ENCODE measurements at places on chromosomes 2 and 18.

DNA sequence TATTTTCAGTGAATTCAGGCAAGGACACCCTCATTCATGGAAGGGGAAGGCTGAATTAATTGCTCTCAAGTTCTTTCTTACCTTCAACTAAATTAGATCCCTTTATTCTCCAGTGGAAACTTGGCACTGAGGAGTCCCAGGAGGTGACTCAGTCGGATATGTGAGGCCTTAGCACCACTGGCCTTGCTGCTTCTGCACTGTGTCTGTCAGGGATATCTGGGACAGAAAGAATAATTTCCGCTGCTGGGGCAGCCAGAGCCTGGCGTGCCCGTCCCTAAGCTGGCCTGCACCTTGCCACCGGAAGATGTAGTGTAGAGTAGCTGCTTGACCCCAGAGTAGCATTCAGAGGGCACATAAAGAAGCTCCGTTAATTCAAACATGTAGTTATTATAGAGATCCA, 53.4 kb downstream of the LIMS1 start:
- DNase-seq: no peak

DNA sequence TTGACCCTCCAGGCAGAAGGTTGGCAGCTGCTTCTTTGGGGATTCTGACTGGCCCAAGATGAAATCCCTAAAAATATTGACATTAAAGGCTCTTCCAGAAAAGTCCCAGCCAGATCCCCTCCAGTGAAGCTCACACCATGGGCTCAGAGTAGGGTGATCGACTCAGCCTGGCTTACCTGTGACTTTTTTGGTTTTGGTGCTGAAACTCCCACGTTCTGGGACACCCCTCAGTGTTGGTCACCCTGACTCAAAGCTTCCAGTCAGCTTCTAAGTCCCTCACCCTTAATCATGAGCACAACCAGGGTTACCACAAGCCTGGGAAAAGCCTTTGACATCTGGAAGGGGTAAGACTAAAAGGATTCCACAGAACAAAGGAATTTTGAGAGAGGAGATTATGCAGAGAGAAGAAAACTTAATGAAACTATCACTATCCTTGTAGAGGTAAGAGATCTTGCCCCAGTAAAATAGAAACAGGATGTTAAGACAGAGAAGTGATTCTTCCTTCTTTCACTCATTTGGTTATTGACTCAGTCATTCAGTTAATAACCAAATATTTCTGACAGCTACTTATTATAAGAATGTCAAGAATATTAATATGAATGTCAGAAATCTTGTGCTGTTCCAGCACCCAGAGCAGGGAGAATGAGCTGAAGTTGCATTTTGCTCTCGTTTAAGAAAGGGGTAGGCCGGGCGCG, 66.8 kb upstream of the SEC11C start:
- DNase-seq: no peak

DNA sequence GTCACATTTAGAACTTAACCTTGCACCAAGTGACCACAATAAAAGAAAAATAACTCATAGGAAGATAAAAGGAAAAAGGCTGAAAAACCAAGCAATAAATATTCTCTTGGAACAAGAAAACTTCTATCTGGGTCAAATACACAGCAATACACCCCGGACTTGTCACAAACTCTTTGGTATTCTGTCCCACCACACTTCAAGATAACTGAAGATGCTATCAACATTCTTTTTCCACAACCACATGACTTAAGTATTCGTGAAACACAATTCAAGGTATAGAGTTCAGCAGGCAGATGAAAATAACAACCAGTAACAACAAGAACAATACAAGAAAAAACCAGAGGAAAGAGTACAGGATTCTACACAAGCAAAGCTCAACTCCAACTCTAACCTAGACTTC, 18.0 kb downstream of the MBD2 start:
- no peak for DNase-seq

DNA sequence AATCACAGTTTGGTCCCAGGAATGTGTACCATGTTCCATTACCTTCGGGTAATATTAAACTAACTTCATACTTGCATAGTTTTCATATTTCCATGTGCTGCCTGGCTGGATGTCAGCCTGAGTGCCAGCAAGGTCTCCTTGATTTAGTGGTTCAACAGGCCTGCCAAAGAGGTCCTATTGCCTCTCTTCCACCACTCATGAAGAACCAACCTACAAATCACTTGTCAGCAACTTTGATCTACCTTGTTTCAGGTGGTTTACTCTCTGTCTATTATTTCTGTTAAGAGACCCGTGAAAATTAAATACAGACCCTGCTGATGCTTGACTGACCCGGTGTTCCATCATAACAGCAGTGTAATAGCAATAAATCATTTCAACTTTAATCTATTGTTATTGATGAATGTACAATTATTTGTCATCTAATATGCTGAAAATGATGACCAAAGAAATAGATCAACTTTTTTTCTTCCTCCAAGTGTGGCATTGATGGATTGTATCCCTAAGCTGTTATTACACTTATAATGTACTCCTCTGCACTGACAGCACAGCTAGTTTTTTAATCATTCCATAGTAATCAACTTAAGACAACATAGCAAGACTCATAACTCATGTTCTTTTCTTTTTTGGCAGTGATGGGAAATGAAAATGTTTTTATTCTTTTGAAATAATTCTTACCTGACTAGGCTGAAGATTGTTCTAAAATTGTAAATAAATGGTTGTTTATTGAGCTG, 1220.2 kb upstream of the ACVR2A start:
- no peak for DNase-seq

- DNase-seq: peak; percentile 34
Observed at GRCh38 chr2:157413326-157414035, 30.4 kb downstream of the CYTIP start.

DNA sequence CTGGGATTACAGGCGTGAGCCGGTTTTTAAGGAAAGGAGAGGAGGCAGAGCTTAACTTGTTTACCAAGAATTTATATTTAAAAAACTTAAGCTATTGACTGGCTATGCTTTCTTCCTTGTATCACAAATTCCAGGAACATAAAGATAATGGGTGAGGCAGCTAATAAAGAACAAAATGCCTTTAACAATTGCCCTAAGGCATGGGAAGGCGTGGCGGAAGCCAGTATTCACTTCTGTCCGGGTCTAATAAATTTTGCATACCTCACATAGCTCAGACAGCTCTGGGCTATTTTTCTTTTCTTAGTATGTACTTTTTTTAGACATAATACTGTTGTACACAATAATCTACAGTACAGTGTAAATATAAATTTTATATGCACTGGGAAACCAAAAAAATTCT, 1.0 kb upstream of the LDAH start:
- no peak for DNase-seq
